Activated CD8-positive, alpha-beta memory T cell treated with anti-CD3 and anti-CD28 coated beads, Interleukin-2, amount 50 U/mL, for 4 hours (primary cell): ENCODE measurements at places on chromosomes 3 and 15.

DNA sequence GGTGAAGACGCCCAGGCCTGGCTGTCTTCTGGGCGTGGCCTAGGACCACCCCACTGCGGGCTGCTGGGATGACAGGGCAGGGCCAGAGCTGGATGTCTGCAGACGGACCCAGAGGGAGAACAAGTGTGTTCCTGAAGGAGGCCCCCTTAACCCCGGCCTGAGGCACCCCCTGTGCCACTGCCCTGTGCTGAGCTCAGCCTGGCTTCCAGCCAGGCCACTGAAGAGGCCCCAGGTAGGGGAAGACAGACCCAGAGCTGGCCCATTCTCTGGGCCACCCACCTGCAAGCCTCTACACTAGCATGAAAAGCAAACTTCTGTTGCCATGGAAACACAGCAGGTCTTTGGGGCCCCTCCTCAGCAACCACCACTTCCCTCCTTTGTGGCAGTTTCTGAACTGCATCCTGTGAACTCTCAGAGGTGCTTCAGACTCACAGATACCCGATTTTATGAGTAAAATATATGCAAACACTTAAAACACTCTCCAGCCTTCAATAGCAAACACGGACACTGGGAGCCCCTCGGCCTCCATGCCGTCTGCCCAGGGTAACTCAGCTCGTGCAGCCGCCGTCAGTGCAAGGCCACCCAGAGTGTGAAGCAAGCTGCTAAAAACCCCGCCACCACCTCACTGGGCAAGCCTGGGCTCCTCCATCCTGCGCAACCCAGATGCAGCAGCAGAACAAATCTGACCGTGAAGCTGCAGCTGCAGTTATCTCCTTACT, 42.5 kb downstream of the CMTM6 start:
- peak; percentile 44 for DNase-seq

- no peak for DNase-seq
Measured at GRCh38 chr3:72539856-72540255, 308.4 kb downstream of the SHQ1 start.

GRCh38 chr3:127565711-127566110, 24.8 kb downstream of the TPRA1 start:
- no peak for DNase-seq

DNA sequence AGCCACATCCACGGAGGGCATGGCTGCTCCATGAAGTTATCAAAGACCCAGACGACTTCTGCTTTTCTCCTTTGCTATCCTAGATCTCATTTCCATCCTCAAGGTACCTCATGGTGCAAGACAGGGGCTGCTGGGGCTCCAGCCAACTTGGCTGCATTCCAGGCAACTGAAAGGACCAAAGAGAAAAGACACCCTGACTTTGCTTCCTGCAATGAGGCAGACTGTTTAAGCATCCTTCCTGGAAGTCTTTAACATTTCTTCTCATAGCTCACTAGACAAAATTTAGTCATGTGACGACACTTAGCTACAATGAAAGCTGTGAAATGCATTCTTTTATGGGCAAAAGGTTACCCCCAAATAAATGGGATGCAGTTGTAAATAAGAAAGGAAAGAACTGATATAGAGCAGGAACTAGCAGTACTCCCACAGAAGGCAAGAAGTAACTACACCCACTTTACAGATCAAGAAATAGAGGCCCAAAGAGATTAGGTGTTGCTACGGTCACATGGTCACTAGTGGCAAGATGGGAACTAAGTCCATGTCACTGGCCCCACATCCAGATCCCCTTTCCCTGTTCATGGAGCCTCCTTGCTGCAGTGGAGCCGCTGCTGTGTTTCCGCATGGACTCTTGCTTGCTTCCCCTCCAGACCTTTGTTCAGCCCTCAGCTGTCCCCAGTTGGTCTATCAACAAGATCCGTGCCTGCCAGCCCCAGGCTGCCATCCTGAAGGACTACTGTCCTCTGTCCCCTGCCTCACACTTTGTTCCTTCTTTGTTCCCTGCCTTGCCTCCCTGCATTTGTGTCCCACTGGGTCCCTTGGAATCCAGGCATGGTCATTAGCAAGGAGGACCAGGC, 107.0 kb downstream of the XXYLT1 start:
- no peak for DNase-seq

- DNase-seq, result no peak
Measured at GRCh38 chr15:25415217-25415616, 23.6 kb downstream of the UBE3A start.

DNA sequence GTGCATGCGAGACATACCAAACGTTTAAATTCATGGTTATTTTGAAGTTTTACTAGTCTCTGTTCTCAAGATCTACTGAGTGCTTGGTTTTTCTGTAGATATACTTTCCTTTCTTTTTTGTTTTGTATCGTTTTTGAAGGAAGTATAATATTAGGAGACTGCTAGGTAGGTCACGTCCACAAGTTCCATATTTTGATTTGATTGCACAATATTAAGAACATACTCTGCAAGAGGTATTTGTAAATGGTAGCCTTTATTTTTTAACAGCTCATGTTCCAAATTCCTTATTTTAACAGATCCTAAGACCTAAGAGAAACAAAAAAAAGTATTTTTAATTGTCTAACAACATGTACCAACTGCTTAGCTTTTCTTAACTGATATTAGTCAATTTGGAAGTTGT, 156.7 kb downstream of the SERPINI1 start:
- no peak for DNase-seq

- no peak for DNase-seq
Measured at GRCh38 chr3:10955711-10956453, 36.7 kb upstream of the SLC6A1 start.

DNA sequence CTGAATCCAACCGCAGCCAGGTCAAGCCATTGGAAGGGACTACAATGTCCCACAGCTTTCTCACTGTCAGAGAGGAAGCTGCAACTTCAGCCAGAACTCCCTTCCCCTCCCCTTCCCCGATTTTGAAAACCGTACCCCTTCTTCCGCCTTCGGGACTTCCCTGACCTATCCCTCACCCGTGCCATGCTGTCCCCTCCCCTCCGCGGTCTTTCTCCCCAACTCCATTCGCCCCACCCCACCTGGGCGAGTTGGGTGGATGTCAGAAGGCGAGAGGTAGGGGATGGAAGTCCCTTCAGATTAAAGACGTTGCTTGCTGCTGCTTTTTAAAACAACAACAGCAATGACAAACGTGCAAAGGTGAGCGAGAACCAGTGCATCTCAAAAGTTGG, 723 bp downstream of the CPNE4 start:
- no peak for DNase-seq

DNA sequence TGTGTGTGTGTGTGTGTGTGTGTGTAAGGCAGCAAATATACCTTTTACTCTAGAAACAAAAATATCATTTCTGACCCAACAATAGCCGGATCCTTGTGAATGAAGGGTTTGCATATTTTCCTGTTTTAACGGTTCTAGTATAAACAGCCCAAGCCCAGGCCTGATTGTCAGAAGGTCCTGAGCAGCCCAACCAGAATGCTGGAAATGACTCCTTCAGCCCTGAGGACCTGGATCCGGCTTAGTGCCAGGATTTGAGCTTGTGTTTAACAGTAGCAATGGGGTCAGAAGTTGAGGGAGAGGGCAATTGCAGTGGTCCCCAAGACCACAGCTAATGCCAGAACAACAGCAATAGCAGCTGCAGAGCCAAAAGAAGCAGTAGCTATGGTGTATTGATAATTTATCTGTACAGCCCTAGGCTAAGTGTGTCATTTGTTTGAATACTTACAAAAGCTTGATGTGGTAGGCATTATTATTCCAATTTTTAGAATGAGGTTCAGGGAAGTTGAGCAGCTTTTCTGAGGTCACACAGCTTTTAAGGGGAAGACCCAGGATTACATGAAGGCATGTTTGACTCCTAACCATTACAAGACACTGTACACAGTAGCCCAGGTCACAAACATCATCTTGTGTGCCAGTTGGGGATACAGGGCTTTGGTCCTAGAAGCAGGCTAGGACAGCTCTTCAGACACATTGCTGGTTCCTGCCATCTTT, 12.8 kb downstream of the FOXL2 start:
- DNase-seq, result no peak

- DNase-seq, result no peak
Measured at GRCh38 chr3:183991403-183991802, 26.3 kb downstream of the ABCC5 start.

GRCh38 chr3:157353652-157354051, 83.0 kb upstream of the PTX3 start:
- no peak for DNase-seq

DNA sequence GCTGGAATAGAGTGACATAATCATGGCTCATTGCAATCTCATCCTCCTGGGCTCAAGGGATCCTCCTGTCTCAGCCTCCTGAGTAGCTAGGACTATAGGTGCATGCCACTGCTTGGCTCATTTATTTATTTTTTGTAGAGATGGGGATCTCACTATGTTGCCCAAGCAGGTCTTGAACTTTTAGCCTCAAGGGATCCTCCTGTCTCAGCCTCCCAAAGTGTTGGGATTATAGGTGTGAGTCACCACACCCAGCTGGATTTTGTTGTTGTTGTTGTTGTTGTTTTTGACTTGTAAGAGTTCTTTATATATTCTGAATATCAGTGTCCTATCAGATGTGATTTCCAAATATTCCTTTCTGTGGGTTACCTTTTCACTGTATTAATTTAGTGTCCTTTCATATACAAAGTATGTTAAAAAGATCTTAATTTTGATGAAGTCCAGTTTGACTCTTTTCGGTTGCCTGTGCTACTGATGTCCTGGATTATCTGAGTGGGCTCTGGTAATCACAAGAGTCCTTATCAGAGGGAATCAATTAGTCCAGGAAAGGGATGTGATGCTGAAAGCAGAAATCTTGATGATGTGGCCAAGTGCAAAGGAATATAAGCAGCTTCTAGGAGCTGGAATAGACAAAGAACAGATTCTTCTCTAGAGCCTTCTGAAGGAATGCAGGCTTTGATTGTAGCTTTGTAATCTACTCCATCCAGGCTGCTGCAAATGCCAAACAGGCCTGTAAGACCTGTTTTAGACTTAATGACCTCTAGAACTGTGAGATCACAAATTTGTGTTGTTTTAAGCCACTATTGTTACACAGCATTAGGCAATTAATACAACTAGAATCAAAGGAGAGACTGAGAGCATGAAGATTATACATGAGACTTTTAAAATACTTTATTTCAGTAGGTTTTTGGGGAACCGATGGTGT, 30.2 kb downstream of the NCK1 start:
- no peak for DNase-seq

DNA sequence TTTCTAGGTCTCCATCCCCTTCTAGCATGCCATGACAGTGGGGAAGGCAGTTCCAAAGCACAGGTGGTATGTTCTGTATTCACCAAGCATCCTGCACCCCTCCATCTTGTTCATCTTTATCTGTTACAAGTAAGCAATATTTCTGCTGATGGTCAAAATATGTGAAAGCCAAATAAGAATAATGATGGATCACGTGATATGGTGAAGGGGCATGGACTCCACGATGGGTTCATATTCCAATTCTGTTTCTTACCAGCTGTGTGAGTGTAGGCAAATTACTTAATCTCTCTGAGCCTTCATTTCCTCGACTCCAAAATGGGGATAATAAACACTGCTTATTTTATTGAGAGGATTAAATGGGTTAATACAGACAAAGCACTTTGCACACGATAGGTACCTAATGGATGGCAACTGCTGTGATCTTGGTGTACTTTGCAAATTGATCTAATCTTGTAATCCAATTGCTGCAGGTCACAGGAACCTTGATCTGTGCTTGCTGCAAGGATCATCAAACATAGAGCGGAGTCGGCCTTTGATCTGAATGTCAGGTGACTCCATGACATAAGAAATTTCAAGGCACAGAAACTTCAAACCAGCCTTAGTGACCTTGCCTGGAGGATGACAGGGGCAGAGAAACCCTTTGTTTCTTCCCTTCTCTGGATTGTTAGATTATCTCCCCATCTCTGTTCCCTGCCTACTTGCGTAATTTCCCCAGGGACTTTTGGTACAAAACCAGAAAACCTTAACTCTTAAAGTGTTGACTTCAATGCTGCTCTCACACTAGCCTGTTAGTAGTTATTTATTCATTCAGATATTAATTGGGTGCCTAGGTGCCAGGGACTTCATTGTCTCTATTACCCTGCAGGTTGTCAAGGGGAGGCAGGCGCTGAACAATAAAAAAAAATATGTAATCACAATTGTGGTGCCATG, 25.8 kb downstream of the SIAH2 start:
- DNase-seq, result no peak

GRCh38 chr3:188839187-188839695, 332.5 kb upstream of the TPRG1 start:
- no peak for DNase-seq

DNA sequence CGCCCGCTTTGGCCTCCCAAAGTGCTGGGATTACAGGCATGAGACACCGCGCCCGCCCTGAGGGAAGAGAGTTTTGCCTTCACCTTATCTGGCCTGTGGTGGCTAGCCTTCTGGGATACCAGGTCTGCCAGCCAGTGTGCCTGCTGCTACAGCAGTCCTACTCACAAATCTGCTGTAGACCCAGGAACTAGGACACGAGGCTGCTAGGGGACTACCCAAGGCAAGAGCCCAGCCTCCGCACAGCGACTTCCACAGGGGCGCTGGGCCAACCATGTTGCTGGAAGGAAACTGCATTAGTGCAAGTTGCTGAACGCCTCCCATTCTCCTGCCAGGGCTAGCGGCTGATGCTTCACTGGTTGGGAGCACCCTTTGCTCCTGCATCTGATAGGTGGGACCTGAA, 53.7 kb downstream of the DHX30 start:
- DNase-seq, result no peak

DNA sequence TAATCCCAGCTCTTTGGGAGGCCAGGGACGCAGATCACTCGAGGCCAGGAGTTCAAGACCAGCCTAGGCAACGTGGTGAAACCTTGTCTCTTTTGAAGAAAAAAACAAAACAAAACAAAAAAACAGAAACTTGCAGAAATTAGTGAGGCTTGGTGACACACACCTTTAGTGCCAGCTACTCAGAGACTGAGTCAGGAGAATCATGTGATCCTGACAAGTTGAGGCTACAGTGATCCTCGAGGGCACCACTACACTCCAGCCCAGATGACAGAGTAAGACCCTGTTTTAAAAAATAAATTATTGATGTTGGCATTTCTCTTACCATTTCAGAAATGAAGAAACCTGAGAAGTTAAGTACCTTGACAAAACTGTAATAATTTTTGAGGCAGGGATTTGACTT, 44.6 kb upstream of the CCNB2 start:
- DNase-seq, result no peak

DNA sequence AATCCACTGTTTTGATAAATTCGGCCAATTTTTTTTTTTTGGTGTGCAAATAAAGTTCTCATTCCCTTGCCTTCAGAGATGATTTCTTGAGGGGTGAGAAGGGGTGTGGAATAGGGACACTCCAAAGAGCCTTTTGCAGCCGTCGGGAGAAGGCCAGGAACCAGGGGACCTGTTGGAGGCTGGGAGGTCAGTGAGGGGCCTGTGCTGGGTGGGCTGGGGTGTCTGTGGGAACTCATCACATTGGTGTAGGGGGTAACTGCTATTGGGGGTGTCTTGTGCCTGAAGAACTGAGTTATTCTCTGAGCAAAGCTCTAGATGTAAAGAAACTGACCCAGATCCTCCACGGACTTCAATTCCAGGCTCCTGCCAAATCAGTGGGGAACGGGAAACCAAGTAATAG, 13.5 kb upstream of the SKIC8 start:
- no peak for DNase-seq
